ENCODE measurements at places on chromosomes 5 and 9. TPM values are rescaled to one million over a fixed set of nuclear protein-coding genes. Genes with fewer than 3 reads are reported as not detected.

LCN12 gene
- 2.9 TPM for total RNA-seq

INSL4 gene
- not detected for total RNA-seq

SPATA31C1 gene
- total RNA-seq, result not detected

PCDHGA2 gene
- 6.2 TPM for total RNA-seq

PCDHGA7 gene
- 7.2 TPM for total RNA-seq

FOXI1 gene
- not detected for total RNA-seq

RNF183 gene
- total RNA-seq, result not detected

KCNV2 gene
- total RNA-seq, result not detected

SKIC3 gene
- 58.4 TPM for total RNA-seq

C7 gene
- total RNA-seq, result 346 TPM

ADAMTS12 gene
- total RNA-seq, result 2.1 TPM

LRRC19 gene
- total RNA-seq, result not detected

ADCY2 gene
- total RNA-seq, result 0.19 TPM

SLC22A4 gene
- total RNA-seq, result 0.57 TPM

IL13 gene
- total RNA-seq, result not detected

ADAMTSL1 gene
- total RNA-seq, result 1.9 TPM

IFNA2 gene
- total RNA-seq, result not detected

SMIM33 gene
- total RNA-seq, result not detected

DIRAS2 gene
- not detected for total RNA-seq

LRRC14B gene
- total RNA-seq, result 74.9 TPM

GADD45G gene
- total RNA-seq, result 47.6 TPM

GRXCR2 gene
- 5.5 TPM for total RNA-seq

PDGFRB gene
- total RNA-seq, result 57.2 TPM

SPATA31A3 gene
- total RNA-seq, result not detected

MYMK gene
- total RNA-seq, result not detected

NSG2 gene
- total RNA-seq, result 0.30 TPM

PRUNE2 gene
- 1.9 TPM for total RNA-seq

ZNF367 gene
- 4.3 TPM for total RNA-seq

KLHL3 gene
- 23.3 TPM for total RNA-seq

JAKMIP2 gene
- total RNA-seq, result 0.16 TPM

WDR38 gene
- not detected for total RNA-seq

NXNL2 gene
- not detected for total RNA-seq

FOXE1 gene
- not detected for total RNA-seq

LPAR1 gene
- 13.8 TPM for total RNA-seq

NRG2 gene
- 1.9 TPM for total RNA-seq

DMRT3 gene
- total RNA-seq, result not detected

CEL gene
- 7.7 TPM for total RNA-seq

AP3S1 gene
- 61.9 TPM for total RNA-seq

LCNL1 gene
- total RNA-seq, result 8.6 TPM

PLK2 gene
- total RNA-seq, result 66.4 TPM

KCNN2 gene
- total RNA-seq, result 9.3 TPM

SAXO1 gene
- not detected for total RNA-seq

CSF2 gene
- not detected for total RNA-seq

GFI1B gene
- total RNA-seq, result 0.43 TPM

TMC1 gene
- not detected for total RNA-seq

HTR1A gene
- not detected for total RNA-seq

PCDHB6 gene
- 0.51 TPM for total RNA-seq

CDC25C gene
- total RNA-seq, result 0.24 TPM

AJM1 gene
- 8.6 TPM for total RNA-seq

SPINK9 gene
- not detected for total RNA-seq

S100Z gene
- not detected for total RNA-seq

SPATA31D4 gene
- total RNA-seq, result not detected

PCA3 gene
- total RNA-seq, result not detected

IL5 gene
- not detected for total RNA-seq

PCDHB5 gene
- 1.6 TPM for total RNA-seq

TSC1 gene
- 42.6 TPM for total RNA-seq
